Islet precursor cell (in vitro differentiated cells): ENCODE measurements at places on chromosomes 6 and 20.

GRCh38 chr6:11767978-11768756 lies 10.4 kb downstream of the ADTRP start:
- DNase-seq: no peak

DNA sequence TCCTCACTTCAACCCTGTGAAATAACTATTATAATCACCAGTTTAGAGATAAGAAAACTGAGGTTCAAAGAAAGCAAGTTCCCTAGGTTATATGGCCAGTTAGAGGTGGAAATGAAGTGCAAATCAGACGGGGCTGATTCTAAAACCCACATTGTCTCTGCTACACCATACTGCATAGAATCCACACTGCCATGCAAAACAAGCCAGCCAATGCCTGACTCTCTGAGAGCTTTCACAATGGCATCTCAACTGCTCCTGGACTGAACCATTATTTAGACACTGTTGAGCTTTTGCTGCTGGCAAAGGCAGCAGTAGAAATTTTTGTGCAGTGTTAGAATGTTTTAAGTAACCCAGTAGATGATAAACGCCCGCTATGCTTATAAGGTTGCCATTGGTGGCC lies 195.2 kb upstream of the CNR1 start:
- no peak for DNase-seq

GRCh38 chr20:23565503-23566045 lies 2.7 kb downstream of the CST9L start:
- DNase-seq: peak; percentile 23

DNA sequence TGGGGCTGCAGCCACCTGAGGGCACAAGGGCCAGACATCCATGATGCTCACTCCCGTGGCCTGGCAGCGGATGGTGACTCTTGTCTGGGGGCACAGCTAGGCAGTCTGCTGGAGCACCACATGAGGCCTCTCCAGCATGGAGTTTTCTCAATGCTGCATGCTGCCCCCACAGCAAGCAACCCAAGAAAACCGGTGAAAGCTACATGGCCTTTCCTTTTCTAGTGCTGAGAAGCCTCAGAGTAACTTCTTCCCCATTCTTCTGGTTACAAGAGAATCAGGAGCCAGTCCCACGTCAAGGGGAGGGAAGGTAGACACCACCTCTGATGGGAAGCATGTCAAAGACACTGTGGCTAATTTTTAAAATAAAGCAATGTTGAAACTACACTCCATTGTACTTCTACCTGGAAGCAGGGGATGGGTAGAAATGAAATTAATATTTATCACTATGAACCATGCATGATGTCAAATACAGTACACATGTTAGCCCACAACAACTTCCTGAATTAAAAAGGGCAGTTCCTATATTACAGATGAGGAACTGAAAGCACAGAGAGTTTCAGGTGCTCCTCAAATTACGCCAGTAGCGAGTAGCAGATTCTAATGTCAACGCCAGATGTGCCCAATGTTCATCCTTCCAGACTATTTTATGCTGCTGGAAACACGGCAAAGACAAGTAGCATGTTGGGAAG lies 101.5 kb downstream of the LAMP5 start:
- no peak for DNase-seq
